Activated T-cell treated with anti-CD3 and anti-CD28 coated beads, Interleukin-2, amount 50 U/mL, for 48 hours (primary cell): ENCODE measurements at places on chromosomes 5 and 9.

GRCh38 chr5:178423431-178423830 is 166.8 kb downstream of the COL23A1 start:
- no peak for DNase-seq

- no peak for DNase-seq
These were observed 56.7 kb downstream of the TTLL11 start for GRCh38 chr9:122036408-122036807.

- no peak for DNase-seq
These were observed 147.4 kb upstream of the DMRT1 start for GRCh38 chr9:694092-694402.

GRCh38 chr9:103319979-103320378 is 324.8 kb downstream of the CYLC2 start:
- no peak for DNase-seq
